ENCODE measurements at places on chromosomes 1 and 21.

- no peak for DNase-seq
These were observed 8.5 kb downstream of the C1orf21 start for GRCh38 chr1:184395370-184395769.

DNA sequence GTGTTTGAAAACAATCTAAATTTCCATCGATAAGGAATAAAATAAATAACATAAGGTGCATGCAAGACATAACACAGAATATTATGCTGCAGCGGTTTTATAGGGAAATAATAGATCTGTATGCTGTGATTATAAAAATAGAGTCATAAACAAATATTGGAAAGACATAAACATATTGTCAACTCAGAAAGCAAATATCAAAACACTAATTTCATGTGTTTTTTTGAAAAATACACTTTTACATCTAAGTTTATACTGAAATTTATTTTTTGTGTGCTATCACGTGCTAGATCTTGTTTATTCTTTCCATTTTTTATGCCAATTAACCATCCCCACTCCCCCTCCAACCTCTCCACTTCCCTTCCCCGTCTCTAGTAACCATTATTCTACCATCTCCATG, 9.4 kb downstream of the OR6K3 start:
- no peak for DNase-seq

DNA sequence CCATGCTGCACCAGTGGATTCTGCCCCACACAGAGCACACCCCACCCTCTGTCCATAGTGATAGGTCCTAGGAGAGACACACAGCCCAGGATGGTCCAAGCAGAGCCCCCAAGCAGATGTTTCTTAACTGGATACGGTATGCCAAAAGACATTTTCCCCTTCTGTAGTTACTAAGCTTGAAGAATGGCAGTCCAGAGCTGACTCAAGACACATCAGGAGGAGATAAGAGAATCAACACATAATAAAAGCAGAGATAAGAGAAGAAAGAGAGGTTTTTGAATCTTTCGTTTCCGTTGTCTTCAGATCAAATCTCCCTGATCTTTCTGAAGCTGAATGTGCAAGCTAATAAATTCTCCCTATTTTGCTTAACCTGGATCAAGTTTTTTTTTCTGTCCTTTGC, 21.8 kb upstream of the CASQ2 start:
- DNase-seq: no peak

DNA sequence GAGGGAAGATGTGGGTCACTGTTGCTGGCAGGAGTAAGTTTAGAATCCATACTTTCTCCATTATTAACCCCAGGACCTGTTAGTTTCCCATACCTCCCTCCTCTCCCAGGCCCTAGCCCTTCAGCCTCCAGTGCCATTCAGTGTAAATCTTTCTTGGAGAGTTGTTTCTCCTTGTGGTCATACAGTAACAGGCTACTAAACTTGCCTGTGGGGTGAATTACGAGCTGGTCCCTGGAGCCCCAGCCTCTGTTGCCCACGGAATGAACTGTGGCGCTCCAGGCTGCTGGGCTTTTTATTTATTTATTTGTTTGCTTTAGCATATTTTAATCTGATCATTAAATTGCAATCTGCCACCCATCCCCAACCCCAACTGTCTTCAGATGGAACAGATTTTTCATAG, 305.2 kb downstream of the PBX1 start:
- no peak for DNase-seq

DNA sequence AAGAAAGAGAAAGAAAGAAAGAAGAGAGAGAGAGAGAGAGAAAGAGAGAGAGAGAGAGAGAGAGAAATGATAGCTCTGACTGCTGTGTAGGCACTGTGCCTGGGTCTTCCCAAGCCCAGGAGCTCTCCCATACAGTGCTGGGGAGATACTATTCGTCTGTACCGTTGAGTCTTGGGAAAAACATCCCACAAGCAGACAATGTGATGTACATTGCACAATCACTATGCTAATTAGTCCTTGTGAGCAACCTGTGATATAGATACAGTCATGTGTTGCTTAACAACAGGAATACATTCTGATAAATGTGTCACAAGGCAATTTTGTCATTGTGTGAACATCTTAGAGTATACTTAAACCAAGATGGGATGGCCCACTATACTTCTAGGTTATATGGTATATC, 381.0 kb downstream of the HHAT start:
- DNase-seq: no peak

DNA sequence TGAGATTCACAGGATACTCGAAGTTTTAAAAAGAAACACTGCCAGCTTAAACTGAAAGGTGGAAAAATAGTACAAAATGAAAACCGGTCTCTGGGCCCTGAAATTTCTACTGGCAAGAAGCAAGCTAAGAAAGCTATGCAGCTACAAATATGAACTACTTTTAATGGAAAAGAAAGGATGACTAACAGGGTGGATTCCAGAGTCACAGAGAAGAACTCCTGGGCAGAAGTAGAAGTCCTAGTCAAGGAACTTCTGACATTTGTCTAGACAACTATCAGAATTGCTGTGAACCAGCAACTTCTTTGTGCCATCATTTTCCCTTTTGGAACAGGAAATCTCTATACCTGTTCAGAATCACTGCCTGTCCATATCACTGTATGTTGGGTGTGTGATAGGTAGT, 38.1 kb downstream of the CD160 start:
- no peak for DNase-seq

DNA sequence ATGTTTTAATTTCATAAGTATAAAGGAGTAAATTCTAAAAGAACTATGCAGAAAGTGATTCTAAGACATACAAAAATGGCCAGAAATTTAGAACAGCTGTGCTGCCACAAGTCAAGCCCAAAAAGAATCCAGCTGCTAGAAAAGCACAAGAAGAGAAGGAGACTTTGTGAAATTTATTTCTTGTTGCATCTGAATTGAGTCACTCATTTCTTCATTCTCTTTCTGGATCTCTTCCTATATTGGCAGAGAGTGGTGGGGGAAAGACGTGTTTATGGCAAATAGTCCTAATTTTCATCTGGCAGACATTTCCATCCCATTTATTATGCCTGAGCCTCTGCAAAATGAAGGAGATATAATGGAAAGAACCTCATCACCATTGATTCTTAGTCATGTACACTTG, 139.6 kb upstream of the CTTNBP2NL start:
- DNase-seq: no peak

- no peak for DNase-seq
These were observed 61.8 kb upstream of the USH2A start for GRCh38 chr1:216485042-216485441.

- no peak for DNase-seq
These were observed 34.8 kb downstream of the LRIF1 start for GRCh38 chr1:110928904-110929303.
